ENCODE measurements at places on chromosomes 1 and 21. TPM values are rescaled to one million over a fixed set of nuclear protein-coding genes. Genes with fewer than 3 reads are reported as not detected.

Gene RASSF5
- 7.0 TPM for total RNA-seq

Gene CCDC28B
- 16.5 TPM for total RNA-seq

GRCh38 chr1:67496329-67496728, 66.1 kb upstream of the SERBP1 start:
- H3K4me1 ChIP-seq: no peaks in the 10 kb centered on the region
- no peaks in the 10 kb centered on the region for H3K36me3 ChIP-seq
- no peak overlapping the region for H3K4me3 ChIP-seq
- peaks cover 6% of the 10 kb centered on the region for H3K27me3 ChIP-seq
- H3K27ac ChIP-seq: no peak overlapping the region
- no peak for DNase-seq

GRCh38 chr1:66607458-66607857, 73.5 kb downstream of the SGIP1 start:
- H3K36me3 ChIP-seq: peaks cover 1% of the 10 kb centered on the region
- no peak overlapping the region for H3K27ac ChIP-seq
- DNase-seq: no peak
- no peaks in the 10 kb centered on the region for H3K27me3 ChIP-seq
- H3K4me1 ChIP-seq: peaks cover 3% of the 10 kb centered on the region
- H3K4me3 ChIP-seq: no peak overlapping the region

GRCh38 chr1:74771913-74772515, 39.1 kb downstream of the TYW3 start:
- no peak for DNase-seq
- no peak overlapping the region for H3K4me3 ChIP-seq
- no peaks in the 10 kb centered on the region for H3K4me1 ChIP-seq
- no peaks in the 10 kb centered on the region for H3K36me3 ChIP-seq
- no peak overlapping the region for H3K27ac ChIP-seq

DNA sequence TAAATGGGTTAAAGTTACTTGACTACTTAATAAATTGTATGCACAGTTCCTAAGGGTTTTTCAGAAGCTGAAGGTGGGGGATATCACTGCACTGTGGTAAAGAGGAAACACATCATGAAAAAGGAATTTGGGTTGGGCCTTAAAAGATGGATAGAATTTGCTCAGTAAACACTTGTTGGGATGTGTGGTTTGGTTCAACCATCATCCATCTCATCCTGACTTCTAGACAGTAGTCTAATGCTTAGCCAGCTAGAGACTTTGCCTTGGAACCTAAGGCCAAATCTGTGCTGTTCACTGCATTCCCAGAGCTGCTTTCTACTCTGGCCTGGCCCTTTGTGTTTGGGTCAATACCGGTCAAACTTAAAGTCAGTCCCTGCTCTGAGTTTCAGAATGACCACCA, 30.6 kb downstream of the LY9 start:
- H3K4me1 ChIP-seq: peaks cover 2% of the 10 kb centered on the region
- H3K27ac ChIP-seq: no peak overlapping the region
- DNase-seq: no peak
- peaks cover 3% of the 10 kb centered on the region for H3K27me3 ChIP-seq
